Cerebellum (tissue), 4 donors: ENCODE measurements at places on chromosomes 6 and 20.

GRCh38 chr20:56527521-56527920, 3.0 kb downstream of the FAM209A start:
- DNase-seq, result no peak

DNA sequence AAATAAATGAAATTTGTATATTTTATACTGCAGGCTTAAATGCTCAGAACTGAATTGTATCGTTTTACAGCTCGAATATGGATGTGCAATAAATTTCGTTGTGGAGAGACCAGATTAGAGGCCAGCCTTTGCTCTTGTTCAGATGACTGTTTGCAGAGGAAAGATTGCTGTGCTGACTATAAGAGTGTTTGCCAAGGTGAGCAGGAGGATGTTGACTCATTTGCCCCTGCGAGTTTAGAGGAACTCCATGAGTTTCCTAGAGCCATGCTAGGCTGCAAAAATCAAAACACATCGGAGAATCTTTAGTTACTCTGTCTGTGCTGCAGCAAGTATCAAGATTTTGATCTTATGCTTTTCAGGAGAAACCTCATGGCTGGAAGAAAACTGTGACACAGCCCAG, 15.4 kb downstream of the ENPP3 start:
- no peak for DNase-seq

GRCh38 chr6:117919275-117919674, 12.2 kb downstream of the SLC35F1 start:
- DNase-seq, result no peak

DNA sequence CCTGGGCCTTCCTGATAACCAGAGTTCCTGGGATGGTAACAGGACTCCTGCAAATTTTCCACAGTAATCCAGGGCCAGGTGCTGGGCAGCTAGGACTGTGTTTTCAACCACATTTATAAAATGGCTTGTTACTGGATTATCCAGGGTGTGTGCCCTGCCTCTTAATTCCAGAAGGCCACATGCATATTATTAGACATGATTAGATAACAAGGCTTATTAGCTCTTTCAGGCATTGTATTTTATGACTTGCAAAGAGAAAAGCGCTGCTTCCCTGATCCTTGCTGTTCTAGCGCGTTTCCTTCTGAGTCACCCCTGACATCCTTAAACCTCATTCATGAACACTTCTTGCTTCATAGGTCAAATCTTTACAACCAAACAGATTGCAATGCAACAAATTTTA, 208.6 kb downstream of the UST start:
- no peak for DNase-seq

GRCh38 chr6:111572216-111572706, 33.4 kb downstream of the TRAF3IP2 start:
- no peak for DNase-seq

DNA sequence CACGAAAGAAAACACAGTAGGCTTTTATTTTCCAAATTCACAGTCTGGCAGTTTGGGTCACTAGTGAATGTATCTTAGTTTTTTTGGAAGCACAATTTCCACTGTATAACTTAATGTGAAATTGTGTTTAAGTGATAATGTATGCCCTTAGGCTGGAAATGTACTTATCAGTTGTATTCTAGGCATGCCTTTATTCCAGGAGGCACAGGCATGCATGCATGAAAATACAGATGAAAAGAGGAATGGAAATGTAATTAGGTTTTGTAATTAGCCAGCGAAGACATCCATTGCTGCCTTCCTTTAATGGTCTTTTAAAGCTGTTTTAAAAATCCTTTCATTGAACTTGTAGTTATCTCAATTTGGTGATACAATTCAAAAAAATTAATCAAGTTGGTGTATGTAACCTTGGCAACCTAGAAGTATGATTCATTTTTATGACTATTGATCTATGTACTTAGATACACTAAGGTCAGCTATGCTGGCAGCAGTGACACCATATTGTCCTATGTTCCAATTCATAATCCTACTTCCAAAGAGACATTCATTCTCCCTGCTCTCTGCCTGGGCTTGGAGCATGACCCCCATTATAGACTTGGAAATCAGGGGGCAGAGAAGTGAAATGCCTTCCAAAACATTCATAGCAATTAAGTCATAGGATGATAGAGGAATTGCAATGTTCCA, 73.1 kb downstream of the SNAP25 start:
- DNase-seq, result no peak

DNA sequence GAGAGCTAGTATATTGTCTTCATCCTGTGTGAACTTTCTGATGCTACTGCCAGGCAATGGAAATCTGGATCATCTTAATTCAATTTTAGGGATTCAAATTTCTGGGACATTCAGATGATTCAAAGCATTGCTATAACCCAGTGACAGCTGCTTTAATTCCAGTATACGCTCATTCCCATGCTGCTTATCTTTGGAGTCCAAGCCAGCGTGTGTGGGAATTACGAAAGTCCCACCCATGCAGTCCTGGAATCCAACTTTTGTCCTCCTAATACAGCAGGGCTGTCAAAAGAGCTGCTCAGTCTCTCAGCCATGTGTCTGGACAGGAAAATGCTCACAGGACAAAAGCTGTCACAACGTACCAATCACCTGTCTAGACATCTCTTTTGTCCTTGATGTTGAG, 219.8 kb downstream of the LAMA2 start:
- DNase-seq, result no peak

- DNase-seq, result no peak
These were observed 29.0 kb downstream of the SLC12A5 start for GRCh38 chr20:46057856-46058598.

DNA sequence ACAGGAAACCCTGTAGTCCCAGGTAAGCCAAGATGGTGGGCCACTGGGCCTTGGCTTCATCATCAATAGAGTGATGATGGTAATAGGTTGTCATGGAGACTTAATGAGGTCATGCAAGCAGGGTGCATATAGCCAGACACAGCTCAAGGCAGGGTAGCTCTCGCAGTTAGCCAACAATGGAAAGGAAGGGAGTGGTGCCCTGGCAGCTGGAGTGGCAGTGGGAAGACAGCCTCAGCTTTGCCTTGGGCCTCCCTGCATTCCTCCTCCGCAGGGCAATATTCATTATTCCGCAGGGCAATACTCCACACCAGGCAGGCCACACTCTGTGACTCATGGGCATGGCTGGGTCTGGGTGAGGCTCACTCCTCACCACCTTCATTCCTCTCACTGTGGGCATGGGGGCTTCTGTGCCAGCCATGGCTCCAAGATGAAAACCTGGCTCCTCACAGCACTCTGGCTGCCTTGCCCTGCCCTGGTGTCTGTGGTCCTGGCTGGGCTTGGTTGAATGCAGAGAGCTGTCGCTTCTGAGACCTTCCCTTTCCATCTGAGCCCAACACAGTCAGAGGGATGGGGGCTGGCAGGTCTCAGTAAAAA, 163.1 kb upstream of the PMEPA1 start:
- no peak for DNase-seq

- peak; percentile 46 for DNase-seq
These were observed 39.3 kb downstream of the DTNBP1 start for GRCh38 chr6:15623276-15624116.

DNA sequence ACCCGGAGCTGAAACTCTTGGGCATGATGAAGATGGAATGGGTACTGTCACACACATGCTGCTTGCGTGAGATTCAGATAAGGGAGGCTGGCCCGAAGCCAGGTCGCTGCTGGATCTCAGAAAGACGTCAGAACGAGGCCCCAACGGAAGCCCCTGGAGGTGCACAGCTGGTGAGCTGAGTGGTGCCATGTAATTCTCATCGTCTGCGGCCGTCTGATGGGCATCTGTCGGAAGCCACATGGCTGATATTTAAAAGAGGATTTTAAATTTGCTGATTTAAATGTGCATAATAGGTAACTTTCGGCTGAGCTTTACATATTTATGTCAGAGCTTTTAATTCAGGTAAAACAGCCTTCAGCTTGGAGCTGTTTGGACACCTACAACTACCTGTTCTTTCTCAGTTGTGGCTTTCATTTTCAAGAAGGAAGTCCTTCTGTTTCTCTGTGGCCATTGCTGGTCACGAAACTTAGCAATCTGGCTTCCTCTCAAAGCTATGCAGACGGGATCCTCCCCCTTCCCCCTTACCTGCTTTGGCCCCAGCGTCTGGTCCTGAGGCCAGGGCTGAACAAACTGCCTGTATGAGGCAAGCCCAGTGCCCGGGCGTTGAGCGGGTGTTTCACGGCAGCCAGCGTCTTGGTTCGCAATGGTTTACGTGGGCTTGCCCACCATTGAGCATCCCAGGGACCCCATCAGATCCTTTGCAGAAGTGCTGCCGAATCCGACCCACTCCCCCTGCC, 9.2 kb downstream of the SLCO4A1 start:
- DNase-seq, result no peak

DNA sequence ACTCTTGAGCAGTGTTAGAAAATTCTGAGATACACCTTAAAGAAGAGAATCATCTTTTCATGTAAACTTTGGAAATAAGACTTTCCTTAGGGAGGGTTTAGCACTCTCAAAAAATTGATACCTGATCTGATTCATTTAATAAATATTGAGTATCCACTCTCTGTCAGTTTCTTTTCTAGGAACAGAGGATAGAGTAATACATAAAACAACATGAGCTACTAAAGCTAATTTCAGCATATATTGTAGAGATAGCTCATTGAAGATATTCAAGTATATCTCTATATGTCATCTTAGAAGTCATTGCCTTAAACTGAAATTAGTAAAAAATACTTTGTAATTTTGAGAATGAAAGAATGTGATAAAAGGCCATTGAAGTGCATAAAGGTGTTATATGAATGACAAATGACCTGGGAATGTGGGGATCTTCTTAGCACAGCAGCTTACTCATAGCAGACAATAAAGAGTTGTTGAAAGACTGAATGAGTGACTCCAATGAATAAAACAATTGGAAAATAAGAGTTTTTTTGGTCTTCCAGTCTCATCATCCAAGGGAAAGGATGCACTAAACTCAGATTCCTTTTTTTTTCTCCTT, 29.2 kb downstream of the RHAG start:
- no peak for DNase-seq

DNA sequence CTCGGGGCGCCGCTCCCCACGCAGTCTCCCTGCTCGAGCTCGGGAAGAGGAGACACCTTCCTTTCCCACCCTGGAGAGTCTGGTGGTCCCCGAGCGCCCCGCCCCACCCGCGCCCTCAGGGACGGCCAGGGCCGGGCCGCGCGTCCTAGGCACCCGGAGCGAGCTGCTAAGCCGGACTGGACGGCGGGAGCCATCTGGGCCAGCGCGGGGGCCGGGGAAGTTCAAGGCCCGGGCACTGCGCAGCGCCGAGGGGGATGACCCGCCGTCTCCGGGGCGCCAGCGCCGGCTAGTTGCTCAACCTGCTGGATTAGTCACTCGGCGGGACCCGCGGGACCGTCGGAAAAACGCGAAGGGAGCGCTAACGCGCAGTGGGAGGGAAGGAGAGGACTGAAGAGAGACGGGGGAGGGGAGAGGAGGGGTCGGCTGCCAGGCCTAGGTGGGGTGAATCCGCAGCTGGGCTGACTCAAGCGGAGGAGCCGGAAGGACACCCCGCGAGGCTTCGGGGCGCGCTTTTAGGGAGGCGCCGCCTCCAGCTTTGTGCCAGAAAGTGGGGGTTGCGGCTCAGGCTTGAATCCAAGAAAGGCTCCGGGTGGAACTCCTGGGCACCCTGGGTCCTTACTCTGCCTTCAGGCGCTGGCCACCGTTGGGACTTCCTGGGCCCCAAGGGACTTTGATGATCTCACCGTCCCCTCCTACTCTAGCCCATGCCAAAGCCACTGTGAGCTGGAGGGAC, 75.7 kb upstream of the FOXP4 start:
- no peak for DNase-seq

DNA sequence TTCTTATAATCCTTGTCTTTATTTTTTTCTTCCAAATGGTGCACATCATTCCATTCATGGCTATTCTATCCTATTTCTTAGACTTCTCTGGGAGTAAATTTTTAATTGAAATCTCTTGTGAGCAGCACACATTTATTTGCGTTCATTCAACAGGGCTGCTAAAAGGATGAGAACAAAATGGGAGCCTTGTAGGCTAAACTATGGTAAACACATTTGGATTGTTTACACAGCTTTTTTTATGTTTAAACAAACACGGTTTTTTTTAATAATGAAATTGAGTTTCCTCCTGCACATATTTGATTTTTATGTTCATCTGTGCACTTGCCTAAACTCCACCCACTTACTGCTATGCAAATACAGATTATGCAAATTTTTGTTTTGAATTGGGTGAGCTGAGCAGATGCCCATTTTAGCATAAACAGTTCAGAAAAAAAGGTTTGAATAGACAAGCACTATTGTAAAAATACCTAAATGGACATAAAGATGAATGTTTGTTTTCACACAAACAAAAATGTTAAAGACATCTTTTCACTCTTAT, 92.0 kb downstream of the OLIG3 start:
- DNase-seq, result no peak

DNA sequence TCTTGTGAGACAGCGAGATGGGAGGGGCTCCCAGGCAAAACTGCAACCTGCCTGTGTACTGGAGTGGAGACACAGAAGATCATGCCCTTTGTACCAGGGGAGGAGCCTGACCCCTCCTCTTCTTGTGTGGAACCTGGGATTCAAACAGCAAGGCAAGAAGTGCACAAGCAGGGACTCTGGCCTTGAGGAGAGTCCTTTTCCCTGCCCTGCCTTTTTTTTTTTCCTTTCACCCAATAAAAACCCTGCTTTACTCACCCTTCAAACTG, 251.8 kb upstream of the OPRM1 start:
- no peak for DNase-seq
